ENCODE measurements at places on chromosomes 11 and 22. TPM values are rescaled to one million over a fixed set of nuclear protein-coding genes. Genes with fewer than 3 reads are reported as not detected.
A peak's percentile ranks its signal among the peaks of the same experiment; 100 is the strongest.

The OR6T1 gene
- polyA plus RNA-seq, result not detected

The NAALAD2 gene
- 0.04 TPM for polyA plus RNA-seq

DNA sequence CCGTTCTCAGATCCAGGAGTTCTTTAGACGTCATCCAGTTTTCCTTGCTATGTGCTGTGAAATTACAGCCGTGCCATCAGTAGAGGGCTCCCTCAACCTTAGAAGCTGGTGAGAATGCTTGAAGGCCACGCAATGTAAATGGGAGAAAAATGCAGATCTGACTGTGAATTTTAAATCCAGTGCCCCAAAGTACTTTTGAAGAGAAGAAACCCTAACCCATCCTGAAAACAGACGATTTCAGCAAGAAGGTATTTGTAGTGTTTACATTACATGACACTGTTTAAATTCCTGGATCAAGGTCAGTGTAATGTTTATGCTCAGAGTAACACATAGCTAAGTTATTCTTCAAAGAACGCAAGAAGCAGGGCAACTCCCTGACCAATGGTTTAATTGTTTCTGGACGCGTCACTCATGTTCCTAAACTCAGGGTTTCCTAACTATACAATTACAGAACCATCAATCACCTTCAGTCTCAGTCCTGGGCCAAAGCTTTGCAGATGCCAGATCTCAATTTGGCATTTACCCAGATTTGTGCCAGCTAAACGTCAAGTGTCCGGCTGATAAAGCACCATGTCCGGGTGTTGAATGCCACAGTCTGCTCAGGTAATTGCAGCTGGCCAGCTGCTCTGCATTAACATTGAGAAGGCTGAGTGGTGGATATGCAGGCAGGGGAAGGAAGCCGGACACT lies 38.2 kb downstream of the ADAMTS8 start:
- peak; percentile 20 for DNase-seq

The RAB38 gene
- 70.7 TPM for polyA plus RNA-seq

GRCh38 chr11:83151274-83151977 lies 5.5 kb upstream of the PCF11 start:
- no peak for DNase-seq

- DNase-seq, result peak; percentile 42
These were observed 34.1 kb upstream of the GLYATL1 start for GRCh38 chr11:58905011-58905720.

- DNase-seq, result no peak
These were observed 6.3 kb downstream of the TYR start for GRCh38 chr11:89184021-89184420.
